Left hindlimb (tissue), 1 donor: ENCODE measurements at places on chromosomes 3 and 15.

DNA sequence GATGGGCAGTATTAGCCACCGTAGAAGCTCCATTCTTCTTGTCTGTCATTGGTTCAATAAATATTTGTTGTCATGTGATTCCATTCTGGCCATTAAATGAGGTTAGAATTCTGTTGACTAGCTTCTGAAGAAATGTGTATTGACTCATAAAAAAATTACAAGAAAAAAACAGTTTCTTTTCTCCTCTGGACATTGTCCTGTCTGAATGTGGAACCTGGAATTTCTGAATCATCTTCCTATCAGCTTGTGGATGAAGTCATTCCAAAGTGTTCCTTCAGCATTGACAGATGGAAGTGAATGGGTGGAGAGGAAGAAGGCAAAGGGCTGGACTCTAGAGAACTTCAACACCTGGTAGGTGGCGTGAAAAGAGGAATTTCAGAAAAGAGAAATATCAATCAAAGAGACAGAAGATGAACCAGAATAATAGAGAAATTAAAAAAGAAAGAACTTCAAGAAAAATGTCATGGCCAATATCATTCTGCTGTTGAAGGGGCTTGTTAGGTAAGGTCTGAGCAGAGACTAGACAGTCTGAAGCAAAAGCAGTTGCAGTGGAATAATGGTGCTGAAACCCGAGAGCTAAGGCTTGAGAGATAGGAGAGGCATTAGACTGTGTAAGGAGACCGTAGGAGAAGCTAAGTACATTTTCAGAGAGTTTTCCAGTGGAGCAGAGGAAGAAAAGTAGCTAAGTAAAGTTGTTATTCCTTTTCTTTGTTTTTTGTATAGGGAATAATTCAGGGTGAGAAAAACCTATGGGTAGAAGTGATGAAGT is 806.6 kb downstream of the SQOR start:
- no peak for DNase-seq

GRCh38 chr3:107432013-107432515 is 54.8 kb downstream of the CCDC54 start:
- no peak for DNase-seq

GRCh38 chr3:86991840-86992435 is 989 bp upstream of the VGLL3 start:
- DNase-seq, result no peak

GRCh38 chr3:122973893-122974615 is 53.5 kb downstream of the SEMA5B start:
- peak; percentile 46 for DNase-seq

- no peak for DNase-seq
These were observed 2.0 kb upstream of the ZBTB47 start for GRCh38 chr3:42651248-42652091.

- DNase-seq, result peak; percentile 37
These were observed 75.9 kb upstream of the FGF12 start for GRCh38 chr3:192802957-192803899.

DNA sequence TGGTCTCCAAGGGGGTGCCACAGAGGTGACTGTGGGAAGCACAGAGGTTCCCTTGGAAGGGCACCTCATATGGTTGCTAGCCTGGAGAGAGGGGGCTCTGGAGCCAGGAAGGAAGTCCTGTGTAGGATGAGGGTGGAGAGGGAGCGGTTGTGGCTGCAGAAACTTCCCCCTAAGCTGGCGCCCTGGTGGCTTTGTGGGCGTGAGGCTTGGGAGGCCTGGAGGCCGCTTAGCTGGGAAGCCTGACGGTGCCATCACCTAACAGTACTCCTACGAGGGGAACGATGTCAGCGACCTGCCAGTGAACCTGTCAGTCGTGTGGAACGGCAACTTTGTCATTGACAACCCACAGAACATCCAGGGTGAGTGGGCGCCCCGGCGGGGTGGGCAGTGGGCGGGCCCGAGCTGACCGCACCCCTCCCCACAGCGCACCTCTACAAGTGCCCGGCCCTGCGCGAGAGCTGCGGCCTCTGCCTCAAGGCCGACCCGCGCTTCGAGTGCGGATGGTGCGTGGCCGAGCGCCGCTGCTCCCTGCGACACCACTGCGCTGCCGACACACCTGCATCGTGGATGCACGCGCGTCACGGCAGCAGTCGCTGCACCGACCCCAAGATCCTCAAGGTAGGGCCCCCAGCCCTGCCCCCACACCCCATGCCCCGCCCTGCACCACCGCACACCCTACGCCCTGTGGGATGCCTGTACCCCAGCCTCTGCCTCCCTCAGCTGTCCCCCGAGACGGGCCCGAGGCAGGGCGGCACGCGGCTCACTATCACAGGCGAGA is 31.0 kb downstream of the PLXNA1 start:
- no peak for DNase-seq

- no peak for DNase-seq
These were observed 43.1 kb downstream of the PDE8A start for GRCh38 chr15:85024509-85025336.

DNA sequence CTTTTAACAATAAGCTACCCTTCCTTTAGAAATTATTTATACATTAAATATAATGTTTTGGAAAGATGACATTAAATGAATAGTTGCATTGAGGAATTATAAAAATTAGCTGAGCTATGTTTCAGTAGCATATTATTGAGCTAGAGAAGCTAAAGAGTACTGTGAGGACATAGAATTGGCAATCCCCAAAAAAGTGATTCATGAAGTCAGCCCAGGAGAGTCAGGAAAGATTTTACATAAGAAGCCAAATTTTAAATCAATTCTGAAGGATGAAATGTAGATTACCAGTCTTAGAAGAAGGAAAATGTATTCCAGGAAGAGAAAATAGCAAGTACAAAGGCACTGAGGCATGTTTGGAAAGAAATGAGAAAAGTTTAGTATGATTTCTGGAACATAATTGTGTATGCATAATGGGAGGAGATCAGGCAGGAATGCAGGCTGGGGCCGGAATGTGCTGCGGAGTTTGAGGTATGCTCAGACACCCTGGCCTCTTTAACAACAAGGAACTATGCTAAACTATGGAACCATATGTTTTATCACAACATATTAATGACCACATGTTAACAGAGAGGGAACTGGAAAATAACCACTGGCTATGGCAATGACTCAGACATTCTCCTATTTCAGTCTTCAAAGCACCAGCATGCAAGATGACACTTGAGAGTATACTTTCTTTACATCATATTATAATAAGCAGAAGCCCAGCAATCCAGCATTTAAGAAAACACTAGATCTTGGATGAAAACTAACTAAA is 103.3 kb upstream of the COL8A1 start:
- DNase-seq, result peak; percentile 43

GRCh38 chr3:98962189-98962930 is 60.9 kb upstream of the DCBLD2 start:
- no peak for DNase-seq

DNA sequence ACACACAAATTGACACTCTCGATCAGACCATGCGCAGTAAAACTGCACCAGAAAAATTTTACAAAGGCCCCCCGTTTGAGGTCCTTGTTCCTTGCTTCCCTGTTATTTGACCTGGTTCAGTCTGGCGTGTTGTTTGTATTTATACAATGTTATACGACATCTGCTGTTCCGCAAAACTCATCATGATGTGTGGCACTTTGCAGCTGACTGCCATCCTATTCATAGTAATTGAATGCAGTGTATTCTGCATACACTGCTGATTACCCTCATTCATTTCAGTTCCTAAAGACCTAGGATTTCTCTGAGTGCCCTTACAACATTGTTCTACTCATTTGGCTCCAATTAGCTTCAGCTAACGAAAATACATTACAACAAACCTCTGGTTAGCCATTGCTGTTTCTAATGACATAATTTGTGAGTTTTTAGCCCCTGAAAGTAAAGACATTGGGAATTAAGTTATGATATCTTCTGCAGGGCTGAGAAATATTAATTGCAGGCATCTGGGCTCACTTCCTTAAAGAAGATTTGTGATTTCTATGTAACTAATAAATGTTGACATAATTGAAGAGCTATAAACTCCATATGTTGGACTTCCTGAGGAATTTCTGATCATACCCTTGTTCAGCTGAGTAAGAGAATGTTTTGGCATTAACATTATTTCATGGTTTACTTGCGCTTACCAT is 75.7 kb downstream of the C3orf38 start:
- no peak for DNase-seq

DNA sequence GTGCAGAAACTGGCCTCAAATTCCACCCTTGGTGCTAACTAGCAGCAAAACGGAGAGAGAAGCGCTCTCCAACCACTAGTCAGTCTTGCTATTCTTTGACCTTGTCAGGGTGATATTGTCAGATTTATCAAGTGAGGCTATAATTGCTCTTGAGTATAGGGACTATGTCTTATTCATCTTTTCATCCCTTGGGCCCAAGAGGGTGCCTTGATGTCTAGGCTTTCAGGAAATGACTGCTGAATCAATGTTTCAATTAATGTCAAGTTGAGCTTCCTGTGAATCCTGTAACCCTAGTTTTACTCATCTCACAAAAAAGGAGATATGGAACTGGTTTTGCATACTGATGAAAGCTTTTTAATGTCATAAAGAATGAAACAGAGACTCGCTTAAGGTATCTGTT is 701.3 kb downstream of the EDEM1 start:
- no peak for DNase-seq

DNA sequence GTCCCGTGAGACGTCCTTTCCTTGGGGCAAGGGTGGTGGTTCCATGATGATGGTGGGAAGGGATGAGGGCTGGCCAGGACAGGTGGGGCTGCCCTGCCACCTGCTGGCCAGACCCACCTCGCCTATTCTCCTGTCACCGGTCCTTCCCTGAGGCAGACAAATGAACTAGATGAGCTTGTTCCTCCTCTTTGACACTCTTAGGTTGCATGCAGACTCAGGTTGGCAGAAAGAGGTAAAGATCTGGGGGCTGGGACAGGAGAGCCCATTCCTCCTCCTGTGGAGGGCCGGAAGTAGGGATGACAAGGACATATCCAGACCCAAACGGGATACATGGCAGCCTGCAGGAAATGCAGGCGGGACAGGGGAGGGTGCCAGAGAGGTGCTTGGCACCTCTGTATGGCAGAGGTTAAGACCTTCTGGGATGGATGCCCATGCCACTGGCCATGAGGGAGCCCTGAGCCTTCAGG is 38.6 kb downstream of the ACSBG1 start:
- DNase-seq, result no peak

GRCh38 chr3:43786526-43787305 is 96.0 kb downstream of the ABHD5 start:
- no peak for DNase-seq

GRCh38 chr15:68589053-68589452 is 10.3 kb downstream of the CORO2B start:
- DNase-seq, result no peak

DNA sequence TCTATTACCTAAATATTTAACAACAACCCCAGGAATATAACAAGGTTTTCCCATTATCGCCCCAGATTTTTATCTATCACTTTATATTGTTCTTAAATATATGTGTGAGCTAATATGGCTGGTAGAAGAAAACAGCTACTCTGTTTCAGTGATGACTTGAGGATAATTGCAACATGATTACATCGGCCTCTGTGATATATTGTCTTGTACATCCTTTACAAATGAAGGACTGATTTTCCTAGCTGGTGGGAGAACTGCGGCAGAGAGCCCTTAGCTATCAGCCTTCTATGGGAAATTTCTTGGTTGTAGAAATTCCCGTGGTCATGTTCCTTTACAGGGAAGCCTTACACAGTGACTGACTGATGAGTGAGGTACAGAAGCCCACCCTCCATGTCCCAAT is 110.9 kb upstream of the ZNF717 start:
- DNase-seq, result no peak

DNA sequence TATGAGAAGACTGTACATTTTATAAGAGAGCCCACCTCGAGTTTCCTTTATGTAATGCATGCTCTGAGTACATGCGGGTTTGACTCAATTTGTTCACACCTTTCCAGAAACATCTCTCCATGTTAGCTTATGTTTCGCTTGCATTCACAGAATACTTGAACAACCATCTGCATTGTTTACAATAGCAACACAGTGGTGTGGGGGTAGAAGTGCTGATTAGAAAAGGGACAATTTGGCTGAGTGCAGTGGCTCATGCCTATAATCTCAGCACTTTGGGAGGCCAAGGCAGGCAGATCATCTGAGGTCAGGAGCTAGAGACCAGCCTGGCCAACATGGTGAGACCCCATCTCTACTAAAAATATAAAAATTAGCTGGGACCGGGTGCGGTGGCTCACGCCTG is 60.9 kb downstream of the NCEH1 start:
- no peak for DNase-seq

- DNase-seq, result no peak
These were observed 23.1 kb upstream of the FOXP1 start for GRCh38 chr3:71606582-71606981.

DNA sequence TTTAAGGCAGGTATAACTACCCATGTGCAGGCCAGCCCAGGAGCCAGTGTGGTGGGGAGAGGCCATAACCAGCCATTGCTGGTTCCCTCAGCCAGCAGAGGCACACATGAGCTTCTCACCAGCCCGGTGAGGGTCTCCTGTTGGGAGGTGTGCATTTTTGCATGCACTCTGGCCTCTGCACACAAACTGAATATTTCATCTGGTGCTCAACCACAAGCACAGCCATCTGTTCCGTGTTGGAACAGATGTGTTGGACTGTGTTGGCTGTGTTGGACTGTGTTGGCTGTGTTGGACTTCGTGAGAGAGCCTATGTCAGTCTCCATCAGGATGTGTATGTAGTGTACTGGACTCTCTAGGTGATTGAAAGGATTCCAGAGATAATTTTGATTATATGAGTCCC is 67.2 kb downstream of the RPL39L start:
- no peak for DNase-seq

- no peak for DNase-seq
These were observed 148.4 kb downstream of the CHST2 start for GRCh38 chr3:143267989-143268388.

DNA sequence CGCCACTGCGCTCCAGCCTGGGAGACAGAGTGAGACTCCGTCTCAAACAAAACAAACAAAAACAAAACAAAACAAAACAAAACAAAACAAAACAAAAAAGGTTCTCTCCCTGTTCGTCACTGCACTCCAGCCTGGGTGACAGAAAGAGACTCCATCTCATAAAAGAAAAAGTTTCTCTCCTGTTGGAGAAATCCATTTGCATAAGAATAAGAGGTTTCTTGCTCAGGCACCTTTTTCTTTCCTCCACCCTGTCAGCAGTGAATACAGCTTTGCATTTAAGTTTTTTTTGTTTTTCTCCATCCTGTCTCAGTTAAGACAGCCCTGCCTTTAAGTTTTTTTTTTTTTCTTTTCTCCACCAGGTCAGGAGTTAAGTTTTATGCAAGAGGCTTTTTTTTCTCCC is 109.5 kb downstream of the DPH6 start:
- no peak for DNase-seq

GRCh38 chr3:179671747-179672242 is 19.0 kb downstream of the USP13 start:
- DNase-seq, result no peak

DNA sequence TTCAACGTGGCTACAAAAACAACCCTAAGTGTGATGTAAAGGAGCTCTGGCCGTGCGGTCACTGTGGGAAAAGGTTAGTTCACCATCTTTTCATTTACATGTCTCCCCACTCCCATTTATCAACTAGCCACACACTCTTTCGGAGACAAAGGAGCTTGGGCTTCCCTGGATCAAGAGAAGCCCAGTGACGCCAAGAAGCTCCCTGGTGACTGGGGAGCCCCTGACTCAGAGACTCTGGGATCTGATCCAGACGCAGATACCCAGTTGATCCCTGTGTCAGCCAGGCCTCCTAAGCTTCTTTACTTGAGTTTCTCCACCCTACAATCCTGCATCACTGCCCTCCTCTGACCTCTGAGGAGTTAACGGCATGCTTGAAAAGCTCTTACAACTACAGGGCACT is 43.9 kb downstream of the HEG1 start:
- DNase-seq, result no peak
